Thymus (tissue), 14 donors: ENCODE measurements at places on chromosomes 4 and X. TPM values are rescaled to one million over a fixed set of nuclear protein-coding genes. Genes with fewer than 3 reads are reported as not detected.

Gene SLC34A2
- 4.9 TPM for total RNA-seq

- DNase-seq, result no peak
These were observed 49.2 kb upstream of the HDAC8 start for GRCh38 chrX:72621625-72622485.

DNA sequence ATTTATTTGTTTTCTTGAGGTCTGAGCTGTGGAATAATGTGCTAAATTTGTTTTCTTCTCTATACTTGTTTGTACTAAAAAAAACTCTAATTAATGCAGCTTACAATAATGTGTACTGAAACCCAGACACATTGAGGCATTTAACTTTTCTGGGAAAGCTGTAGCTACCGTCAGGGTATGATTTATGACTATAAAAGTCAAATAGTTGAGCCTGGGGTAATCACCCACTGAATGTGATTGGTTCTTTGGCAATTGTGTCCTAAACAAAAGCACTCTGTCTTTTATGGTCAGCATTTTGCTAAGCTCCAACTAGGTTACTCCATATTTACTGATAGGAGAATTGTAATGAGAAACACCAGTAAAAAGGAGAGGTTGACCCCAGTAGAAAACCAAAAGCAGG is 65.9 kb upstream of the CBLL2 start:
- DNase-seq, result no peak

- DNase-seq, result no peak
These were observed 14.0 kb downstream of the POF1B start for GRCh38 chrX:85365370-85365995.

DNA sequence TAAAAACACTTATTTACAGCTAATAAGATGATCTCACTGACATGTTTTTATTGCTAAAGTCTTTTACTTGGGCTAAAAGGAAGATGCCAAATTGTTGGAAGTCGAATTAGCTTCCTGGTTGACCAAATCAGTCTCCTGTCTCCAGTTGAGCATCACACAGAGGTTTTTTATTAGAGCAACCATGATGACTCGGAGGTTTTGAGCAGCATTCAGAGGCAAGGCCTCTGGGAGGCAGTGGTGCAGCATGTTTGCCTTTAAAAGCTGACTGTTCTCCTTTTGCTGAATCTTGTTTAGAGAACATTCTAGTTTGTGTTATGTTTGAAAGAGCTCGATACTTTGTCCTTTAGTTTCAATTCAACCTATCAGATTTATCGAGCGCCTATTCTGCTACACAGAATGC is 2.1 kb downstream of the UCHL1 start:
- DNase-seq, result no peak

DNA sequence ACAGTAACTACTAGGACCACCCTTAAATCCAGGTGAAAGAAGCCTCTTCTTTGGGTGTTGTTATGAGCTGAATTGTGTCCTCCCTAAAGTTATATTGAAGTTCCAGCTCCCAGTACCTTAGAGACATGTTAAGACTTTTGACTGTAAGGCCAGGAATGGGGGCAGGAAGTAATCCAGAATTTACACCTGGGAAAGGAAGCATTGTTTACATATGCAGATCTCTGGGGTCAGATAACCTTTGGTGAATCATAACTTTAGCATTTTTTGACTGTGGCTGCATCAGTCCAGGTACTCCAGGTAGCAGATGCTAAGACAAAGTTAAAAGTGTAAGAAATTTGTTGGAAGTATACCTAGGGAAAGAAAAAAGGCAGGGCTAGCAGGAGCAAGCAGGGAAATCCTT is 104.9 kb upstream of the CENPE start:
- DNase-seq, result no peak
